ENCODE measurements at places on chromosomes 2 and 18.

DNA sequence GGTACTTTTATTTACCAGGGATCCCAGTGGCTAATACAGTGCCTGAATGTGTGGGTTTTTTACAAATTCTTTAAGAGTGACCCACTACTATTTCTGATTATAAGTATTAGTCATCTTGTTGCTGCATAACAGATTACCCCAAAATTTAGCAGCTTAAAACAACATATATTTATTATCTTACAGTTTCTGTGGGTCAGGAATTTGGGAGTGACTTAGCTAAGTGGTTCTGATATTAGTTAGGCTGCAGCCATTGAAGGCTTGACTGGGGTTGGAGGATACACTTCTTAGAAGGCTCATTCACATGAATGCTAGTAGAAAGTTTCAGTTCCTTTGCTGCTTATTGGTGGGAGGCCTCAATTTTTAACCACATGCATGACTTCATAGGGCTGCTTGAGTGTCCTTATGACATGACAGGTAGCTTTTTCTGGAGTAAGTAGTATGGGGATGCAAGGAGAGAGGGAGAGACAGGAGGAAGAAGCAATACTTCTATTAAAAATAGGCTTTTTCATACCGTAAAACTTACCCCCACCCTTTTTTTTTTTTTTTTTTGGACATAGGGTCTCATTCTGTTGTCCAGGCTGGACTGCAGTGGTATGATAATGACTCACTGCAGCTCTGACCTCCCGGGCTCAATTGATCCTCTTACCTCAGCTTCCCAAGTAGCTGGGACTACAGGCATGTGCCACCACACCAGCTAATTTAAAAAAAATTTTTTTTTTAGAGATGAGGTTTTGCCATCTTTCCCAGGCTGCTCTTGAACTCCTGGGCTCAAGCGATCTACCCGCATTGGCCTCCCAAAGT is 13.3 kb upstream of the POLE4 start:
- DNase-seq, result no peak

GRCh38 chr2:54161660-54162424 is 46.4 kb downstream of the ACYP2 start:
- no peak for DNase-seq

DNA sequence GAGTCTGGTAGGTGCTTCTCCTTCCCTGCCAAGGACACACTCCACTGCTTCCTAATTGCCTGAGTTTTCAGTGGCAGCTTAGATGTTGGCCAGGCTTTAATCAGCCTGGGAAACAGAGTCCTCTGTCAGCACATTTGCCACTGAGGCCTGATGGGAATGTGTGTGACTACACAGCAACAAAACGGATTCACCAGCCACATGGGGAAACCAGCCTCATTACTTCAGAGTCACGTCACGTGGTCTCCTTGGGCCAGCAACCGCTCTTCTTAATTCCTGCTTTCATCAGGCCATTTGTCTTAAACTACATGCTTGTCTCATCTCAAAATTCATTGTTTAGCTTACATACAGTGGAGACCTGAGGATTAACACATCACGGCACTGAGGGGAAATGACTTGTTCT is 93.9 kb upstream of the LTBP1 start:
- no peak for DNase-seq

GRCh38 chr2:58081000-58081399 is 34.4 kb downstream of the VRK2 start:
- no peak for DNase-seq

DNA sequence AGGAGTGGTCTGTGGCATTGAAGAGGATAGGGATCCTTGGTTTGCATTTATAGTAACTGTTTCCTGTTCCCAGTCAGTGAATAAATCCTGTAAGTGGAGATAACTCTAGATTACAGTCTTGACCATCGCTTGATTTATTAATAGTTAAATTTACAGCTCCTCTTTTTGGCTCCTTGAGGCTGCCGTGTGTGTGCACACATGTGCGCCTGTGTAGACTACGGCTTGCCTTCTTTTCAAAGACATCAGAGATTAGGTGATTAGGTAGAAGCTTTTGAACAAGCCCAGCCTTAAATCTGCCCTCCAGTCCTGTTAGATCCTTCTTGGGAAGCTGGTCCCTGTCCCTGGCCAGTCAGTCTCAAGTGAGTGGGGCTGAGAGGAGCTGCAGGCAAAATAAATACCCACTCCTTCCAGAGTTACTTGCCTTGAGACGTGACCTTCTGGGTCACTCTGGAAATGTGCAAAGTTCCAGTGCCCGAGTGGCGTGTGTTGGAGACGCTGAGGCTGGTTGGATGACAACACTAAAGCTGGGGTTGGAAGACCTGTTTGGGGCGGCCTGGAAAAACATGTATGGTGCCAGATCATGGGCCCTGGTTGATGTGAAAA is 32.0 kb downstream of the TCF7L1 start:
- no peak for DNase-seq

GRCh38 chr2:121375621-121376159 is 90.7 kb upstream of the TFCP2L1 start:
- no peak for DNase-seq

DNA sequence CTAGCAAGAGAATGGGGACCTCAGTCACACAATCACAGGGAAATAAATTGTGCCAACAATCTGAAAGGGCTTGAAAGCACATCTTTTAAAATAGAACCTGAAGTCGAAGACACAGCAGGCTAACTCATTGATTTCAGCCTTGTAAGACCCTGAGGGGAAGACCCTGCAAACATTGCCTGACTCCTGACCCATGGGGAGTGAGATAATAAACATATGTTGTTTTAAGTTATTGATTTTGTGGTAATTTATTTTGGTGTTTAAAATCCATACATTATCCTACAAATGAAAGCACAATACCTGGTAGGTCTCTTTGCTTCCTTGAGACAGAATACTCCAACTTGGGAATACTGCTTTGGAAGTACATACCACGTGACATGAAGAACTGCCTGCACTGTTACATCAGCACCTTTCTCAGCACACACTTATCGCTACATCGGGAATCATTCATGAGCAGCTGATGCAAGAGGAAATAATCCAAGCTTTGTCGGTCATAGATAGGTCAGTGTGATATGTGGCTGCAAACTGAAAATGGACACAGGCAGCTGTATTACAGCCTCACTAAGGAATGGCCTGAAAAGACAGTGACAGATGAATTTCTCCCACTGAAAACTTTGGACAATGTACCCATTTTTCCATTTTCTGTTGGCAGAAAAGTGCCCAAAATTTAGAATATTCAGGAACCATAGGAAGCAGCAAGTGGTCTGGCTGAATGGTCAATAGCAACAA is 494.5 kb upstream of the MAP2 start:
- no peak for DNase-seq

DNA sequence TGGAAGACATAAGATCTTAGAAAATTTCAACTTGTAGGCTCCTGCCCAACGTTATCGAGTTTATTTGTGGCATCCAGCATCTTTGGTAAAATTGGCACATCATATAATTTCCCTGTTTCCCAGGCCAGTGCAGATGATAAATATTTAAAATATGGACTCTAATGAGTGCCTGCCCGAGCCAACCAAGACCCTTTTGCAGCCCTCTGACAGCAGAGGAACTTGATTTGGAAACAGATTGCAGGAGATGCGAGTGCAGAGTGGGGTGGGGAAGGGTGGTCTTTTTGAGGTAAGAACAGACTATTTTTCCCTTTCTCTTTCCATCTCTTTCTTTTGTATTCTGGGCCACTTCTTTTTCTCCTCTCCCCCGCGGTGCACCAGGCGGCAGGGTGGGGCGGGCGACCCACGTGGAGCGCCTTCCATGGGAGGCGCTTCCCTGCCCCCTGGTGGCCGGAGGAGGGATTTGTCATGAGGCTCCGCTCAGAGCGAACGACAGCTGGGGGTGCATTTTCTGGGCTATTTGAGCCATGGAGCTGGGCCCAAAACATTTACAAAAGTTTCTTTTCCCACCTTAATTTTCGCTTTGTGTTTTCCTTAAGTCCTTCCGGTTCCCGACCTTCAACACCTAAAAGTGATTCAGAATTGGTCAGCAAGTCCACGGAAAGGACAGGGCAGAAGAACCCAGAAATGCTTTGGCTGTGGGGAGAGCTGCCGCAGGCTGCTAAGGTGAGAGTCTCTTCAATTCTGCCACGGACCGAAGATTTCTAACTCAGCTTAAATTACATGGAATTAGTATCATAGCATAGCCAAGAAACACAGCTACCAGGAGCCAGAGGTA is 32.7 kb downstream of the LPIN1 start:
- peak; percentile 85 for DNase-seq

- no peak for DNase-seq
Observed at GRCh38 chr2:121362774-121363173, 77.8 kb upstream of the TFCP2L1 start.

DNA sequence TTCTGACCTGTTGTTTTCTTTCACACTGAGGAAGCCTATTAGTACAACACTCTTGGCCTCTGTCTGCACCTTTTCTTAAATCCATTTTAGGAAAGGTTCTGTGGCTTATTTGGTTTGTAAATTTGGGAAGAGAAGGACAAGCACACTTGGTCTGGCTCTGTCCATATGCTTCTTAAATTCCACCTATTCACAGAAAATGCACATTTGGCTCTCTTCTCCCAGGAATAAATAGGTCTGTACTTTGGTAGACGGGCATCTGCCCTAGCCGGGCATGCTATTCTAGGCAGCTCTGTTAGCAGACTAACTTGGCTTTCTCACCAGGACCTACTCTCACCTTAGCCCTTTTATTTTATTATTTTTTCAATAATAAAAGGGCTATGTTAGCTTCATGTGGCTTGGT is 1211.8 kb upstream of the SLC39A10 start:
- DNase-seq, result no peak

GRCh38 chr2:148534416-148535204 is 109.9 kb upstream of the EPC2 start:
- DNase-seq, result peak; percentile 40

GRCh38 chr2:60834270-60834717 is 47.1 kb upstream of the REL start:
- no peak for DNase-seq

GRCh38 chr18:5476961-5477800 is 66.6 kb downstream of the EPB41L3 start:
- no peak for DNase-seq

GRCh38 chr2:151437630-151438029 is 27.9 kb downstream of the RIF1 start:
- DNase-seq, result no peak

DNA sequence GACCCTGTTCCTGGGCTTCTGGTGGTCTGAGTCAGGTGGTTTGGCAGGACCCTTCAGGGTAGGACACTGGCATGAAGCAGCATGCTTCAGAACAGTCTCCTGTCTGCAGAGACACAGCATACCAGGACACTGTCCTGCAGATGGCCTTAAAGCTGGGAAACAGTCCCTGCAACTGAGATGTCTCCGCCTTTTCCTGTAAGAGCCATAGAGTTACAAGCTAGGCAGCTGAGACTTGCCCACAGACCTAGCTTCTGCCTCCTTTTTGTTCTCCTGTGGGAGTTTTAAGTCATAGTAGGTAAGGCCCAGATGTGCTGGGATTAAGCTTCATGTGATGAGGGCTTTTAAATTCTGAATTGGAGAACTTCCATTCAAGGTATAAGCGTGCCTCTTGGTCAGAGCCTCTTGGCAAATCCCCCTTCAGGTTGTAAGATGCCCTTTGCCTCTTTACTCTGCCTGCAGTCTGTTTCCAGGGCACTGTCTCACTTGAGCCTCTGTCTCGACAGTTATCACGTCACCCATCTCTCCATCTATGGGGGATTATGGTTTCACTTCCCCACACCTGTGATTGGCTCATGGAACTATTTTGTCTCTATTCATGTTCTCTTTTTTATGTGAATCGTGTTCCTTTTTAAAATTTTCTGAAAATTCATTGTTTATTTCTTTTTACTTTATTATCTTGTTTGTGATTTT is 51.8 kb downstream of the COA5 start:
- DNase-seq, result no peak

Data from psoas muscle (tissue), 8 donors.